ENCODE measurements at places on chromosomes 2 and 18.

- DNase-seq: no peak
Observed at GRCh38 chr2:106642679-106643078, 155.5 kb downstream of the CD8B2 start.

DNA sequence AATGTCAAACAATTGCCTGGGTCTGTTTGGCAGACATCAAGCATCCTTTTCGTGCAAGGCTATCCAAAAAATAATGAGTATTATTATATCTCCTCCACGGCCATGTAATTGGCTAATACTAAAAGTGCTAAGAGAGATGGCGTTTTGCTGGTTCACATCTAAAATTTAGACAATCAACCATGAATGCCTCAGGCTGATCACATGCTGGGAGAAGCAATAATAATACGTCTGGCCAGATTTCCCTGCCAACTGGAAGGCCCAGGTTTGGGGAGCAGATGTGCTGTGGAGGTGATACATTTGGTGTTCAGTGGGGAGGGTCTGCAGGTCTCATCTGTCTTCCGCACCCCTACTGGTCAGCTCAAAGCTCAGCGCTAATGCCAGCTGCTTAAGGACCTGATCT lies 60.3 kb upstream of the CREB1 start:
- no peak for DNase-seq

GRCh38 chr2:1052771-1053191 lies 102.1 kb downstream of the SNTG2 start:
- no peak for DNase-seq

DNA sequence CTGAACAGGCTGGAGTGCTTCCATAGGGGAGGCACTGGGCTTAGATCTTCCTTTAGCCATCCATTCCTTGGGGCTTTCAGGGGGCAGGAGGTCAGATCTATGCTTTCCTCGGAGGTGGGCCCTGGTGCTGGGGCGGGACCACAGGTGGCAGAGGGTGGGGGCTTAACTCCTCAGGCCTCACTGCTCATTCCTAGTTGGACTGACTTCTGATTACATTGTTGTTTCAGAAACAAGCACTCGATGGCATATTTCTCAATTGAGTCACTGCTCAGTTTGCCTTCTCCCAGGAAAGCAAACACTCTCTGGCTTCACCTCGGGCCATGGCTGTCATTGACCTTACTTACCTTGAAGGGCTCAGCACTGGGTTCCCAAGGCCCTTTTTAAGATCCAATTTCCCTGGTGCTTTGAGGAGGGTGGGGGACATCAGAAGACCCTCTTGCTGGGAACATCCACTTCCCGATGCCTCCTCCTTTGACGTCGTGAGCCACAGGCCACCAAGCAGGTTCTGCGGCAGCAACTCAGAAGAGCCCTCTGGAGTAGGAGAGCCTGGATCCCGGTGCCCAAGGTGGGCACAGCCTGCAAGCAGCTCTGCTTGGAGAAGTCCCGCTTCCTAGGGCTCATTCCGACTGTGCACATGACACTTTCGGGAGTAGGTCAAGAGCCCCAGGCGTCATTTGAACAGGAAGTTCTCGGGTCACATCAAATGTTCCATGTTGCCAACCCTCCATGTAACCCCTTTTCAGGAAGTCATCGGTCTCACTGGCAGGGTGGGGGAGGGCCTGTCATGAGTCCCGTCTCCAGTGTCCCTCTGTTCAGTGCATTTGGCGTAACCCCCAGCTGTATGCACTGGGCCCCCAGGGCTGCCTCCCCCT lies 40.6 kb downstream of the SDC1 start:
- DNase-seq: no peak

DNA sequence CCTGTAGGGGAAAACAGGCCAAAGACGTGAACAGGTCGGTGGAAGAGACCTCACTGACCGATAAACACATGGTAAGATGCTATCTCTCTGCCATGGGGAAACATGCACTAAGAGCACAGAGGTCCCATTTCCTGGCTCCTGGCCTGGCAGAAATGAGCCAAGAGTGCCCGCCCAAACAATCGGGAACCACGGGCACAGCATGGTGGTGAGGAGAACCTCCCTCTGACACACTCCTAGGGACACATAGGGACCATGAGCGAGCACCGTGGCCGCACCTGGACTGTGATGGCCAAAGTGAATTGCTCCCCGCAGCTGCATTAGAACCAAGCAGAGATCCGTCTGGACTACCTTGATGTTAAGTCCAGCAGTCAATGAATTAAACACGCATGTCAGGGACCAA lies 11.1 kb downstream of the HS6ST1 start:
- DNase-seq: no peak

GRCh38 chr2:156756516-156756915 lies 320.3 kb downstream of the GPD2 start:
- DNase-seq: no peak

- no peak for DNase-seq
Observed at GRCh38 chr2:63000801-63001200, 49.8 kb upstream of the OTX1 start.

GRCh38 chr2:127653421-127654083 lies 7.6 kb downstream of the GPR17 start:
- DNase-seq: no peak

DNA sequence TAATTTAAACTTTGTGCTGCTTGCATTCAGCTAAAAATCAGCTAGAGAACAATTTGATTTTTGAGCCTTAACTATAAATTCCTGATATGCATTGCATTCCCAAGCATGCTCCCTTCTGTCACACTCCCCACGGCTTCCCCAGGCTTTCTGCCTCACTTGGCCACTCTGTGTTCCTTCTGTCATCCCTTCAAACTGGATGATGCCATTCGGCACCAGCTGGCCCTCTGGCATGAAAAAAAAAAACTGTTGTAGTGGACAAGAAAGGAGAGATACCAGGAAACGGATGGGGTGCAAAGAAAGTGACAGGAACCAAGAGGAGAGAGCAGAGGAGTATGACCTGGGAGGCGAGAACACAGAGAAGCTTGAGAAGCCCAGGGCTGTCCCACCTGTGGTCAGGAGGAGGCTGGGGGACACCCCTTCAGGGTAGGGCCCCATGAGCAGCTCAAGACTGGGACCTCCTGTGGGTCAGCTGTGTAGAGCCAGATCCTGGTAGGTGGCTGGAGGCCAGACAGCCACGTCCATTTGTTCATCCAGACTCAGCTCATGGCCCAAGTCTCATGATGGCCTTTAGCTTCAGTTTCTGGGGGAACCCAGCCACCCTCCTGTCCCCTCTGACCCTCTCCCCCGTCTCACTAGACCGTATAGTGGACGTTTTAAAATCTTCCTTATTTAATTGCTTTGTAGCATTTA lies 211.8 kb downstream of the GBX2 start:
- DNase-seq: no peak

- no peak for DNase-seq
Observed at GRCh38 chr18:48966523-48966922, 15.8 kb upstream of the SMAD7 start.

- no peak for DNase-seq
Observed at GRCh38 chr2:86615596-86615995, 8.1 kb downstream of the RNF103 start.

DNA sequence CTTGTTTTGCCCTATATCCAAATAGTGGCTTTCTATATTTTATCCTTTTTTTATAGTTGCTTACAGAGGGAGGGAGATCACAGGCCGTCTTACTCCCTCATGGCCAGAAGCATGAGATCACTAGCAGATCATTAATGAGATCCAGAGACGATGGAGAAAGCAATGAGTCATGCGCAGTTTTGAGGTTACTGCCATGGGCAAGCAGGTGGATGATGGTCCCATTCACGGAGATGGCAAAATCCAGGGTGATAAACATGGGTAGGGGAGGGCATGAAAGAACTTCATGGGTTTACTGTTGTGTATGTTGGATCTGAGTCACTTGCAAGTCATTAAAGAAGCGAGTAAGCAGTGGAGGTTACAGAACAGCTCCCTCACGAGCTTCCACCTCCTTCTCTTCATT lies 60.4 kb downstream of the C18orf63 start:
- DNase-seq: no peak

DNA sequence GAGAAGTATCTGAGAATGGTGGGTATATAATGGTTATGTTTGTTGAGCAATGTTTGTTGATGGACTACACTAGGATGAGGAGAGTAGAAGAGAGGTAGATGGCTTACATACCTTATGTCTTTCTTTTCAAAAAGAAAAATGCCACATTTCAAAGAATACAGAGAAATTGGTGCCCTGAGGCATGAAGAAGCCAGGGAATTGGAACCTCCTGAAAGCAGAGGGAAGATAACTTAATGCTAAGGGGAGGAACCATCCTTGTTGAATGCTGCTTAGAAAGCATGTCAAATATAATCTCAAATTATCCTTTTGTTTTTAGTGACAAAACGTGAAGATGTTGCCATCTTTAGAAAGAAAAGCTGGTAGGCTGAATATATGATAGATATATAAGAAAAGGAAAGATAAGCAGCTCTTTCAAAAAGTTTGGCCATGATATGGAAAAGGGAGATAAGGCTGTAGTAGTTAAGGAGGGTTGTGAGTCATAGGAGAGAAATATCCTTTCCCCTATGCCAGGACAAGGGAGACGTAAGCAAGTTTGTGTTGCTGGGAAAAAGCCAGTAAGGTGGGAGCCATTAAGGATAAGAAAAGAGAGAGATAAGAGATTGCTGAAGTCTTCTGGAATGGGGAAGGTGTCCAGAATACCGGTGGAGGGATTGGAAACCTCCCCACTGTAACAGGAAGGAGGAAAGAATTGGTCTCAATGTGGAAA lies 66.3 kb downstream of the SCN2A start:
- no peak for DNase-seq
